Renal cortical epithelial cell (primary cell): ENCODE measurements at places on chromosomes 1 and 21.
A peak's percentile ranks its signal among the peaks of the same experiment; 100 is the strongest.

DNA sequence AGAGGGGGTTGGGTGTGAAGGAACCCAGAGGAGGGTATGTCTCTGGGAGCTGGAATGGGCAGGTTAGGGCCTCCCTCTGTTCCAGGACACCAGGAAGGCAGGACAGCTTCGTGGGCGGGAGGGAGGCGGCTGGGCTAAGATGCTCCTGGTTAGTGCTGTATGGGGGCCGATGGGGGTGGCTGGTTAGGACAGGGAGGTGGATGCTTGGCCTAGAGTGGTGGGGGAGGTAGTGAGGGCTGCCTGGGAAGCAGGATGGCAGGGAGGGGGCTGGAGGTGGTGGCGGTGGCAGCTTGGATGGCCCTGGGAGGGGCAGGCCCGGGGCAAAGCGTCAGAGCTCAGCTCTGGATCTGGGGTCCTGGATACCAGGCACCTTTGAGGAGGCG is 6.2 kb upstream of the MMP23B start:
- DNase-seq: no peak

DNA sequence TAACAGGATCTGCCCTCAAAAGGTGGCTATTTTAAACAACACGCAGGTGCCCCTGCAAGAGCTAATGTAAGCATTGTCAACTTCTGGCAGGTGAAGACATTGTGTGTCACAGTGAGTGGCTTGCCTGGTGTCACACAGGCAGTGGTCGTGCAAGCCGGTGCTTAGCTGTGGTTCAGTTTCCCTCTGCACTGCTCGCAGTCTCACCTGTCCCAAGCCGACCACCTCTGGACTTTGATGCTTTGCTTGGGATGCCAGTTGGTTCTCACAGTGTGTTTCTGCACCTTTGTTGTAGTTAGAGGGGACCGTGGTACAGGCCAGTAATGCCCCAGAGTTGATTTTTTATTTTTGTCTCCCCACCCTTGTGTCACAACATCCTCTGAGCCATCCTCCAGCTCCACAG is 85.2 kb downstream of the UCK2 start:
- DNase-seq: no peak

- DNase-seq: no peak
These were observed 161.5 kb upstream of the KIAA0040 start for GRCh38 chr1:175354080-175354479.

GRCh38 chr1:21198929-21199328 is 22.2 kb upstream of the EIF4G3 start:
- no peak for DNase-seq

DNA sequence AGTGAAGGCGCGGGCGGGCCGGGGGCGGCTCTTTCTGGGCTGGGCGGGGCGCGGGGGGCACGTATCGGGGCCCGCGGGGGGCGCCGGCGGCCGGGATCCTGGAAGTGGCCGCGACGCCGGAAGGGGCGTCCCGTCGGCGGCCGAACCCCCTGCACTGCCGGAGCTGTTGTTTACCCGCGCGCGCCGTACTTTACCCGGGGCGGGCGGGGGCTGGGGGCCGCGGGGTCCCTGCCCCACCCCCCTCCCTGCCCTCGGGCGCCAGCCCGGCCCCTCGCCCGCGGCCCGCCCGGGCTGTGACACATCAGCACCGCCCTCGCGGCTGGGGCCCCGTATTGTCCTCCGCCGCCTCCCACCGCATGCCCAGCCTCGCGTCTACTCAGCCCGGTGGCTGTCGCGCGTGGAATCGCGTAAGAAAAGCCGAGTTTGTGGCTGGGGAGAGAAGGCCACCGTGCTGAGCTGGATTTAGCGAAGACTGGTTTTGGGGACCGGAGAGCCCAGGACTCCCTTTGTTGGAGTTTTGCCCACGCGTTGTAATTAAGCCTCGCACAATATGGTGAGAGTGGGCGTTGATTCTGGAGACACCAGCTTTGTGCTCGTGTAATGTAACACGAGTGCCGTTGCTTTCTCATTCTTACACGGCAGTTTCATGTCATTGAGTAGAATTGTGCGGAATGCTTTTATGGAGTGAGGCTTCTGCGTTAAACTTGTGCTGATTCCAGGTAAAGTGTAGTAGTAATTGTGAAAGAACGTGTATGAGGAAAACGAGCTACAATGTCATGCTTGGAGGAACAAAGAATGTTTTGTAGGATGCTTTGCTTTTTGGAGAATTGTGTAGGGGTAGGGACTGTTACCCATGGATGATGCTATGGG is 559 bp downstream of the BACH1 start:
- DNase-seq: peak; percentile 63

DNA sequence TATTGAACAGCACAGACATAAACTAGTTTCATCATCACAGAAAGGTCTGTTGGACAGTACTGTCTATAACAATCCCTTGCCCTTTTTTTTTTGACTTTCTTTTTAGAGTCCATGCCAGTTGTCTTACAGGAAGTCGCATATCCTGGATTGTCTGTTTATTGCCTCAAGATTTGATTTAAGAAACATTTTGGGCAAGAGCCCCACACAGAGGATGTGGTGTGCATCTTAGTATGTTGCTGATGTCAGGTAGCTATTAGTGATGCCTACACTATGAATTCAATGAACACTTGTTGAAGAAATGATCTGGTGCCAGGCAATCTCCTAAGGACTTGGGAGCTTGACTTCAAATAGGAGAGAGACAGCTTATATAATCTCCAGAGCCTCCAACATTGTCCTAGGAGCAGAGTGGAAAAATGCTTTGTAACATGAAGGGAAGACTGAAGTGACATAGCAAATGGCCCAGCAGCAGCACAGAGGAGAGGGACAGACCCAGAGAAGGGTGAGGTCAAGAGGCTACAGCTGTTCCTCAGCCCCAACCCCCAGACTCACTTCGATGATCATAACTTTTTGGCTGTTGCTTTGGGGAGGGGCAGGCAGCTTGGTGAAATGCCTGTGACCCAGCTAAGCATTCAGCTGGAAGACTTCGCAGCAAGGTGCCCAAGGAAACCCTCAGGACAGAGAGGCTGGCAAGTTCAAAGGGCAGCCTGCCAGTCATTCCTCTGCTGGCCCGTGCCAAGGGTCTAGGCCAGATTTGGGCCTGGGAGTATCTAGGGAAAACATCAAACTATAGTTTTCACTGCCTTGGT is 7.5 kb upstream of the RAB29 start:
- DNase-seq: no peak

- DNase-seq: peak; percentile 98
These were observed at the start of gene SZRD1 for GRCh38 chr1:16366722-16367257. Gene SZRD1 (plus strand): TSS chr1:16367242. CDS start chr1:16367258, 16 bp downstream.
